ENCODE measurements at places on chromosomes 4 and X.

GRCh38 chr4:178255172-178255571 is 812.9 kb upstream of the AGA start:
- DNase-seq, result no peak

GRCh38 chr4:87219632-87220093 is 755 bp downstream of the KLHL8 start:
- peak; percentile 23 for DNase-seq

DNA sequence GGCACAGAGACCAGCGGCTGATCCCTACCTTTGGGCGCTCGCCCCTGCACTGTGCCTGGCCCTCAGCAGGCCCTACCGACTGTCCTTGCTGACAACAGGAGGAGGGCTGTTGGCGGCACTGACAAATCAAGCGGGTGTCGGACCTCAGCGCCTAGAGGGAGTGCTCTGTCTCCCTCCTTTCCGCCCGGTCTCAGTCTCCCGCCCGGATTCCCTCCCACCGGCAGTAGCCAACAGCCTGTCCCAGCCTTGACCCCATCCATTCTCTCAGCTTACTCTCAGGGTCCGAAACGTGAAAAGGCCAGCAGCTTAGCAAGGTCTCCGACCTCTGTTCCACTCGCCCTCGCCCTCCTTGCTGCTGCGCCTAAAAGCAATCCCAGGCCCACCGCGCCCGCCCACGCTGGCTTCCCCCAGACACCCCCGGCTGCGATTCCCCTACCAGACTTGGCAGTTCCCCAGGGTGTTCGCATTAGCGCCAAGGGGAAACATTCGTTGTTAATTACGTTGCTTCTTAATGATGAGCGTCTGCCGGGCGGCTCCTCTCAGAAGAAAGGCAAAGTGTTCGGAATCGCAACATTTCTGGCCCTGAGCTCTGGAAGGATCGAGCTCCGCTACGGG is 96.2 kb downstream of the SOWAHB start:
- no peak for DNase-seq

DNA sequence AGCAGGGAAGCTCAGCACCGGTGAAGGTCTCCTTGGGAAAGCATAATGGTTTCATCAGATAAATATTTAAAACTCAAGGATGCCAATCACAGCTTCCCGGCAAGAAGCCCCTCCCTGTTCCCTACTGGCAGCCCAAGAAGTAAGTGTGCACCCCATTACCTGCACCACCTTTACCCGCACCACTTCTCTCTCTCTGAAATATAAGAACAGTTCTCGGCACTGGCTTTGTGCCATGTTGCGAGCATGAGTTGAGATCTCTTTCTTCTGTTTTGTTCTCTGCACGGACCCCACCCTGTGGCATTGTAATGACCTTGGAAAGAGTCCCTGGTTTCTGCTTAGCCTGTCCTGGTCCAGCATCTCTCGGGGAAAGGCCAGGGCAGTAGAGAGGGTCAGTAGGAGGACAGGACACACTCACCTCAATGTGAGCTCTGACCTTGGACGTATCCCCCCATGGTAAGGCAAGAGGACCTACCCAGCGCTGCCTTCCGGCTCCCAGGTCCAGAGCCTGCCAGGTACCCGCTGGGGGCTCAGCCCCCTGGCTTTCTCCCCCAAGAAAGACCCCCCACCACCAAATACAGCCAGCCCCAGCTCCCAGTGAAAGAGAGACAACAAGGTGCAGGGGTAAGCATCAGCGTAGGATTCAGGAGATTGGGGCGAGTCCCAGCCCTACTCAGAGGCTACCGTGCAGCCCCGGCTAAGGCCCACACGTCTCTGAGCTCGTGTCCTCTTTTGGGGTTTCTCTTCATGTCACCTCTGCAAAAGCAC is 80.7 kb downstream of the PSAPL1 start:
- no peak for DNase-seq

GRCh38 chr4:38099020-38099600 is 138.9 kb downstream of the PTTG2 start:
- DNase-seq, result no peak

DNA sequence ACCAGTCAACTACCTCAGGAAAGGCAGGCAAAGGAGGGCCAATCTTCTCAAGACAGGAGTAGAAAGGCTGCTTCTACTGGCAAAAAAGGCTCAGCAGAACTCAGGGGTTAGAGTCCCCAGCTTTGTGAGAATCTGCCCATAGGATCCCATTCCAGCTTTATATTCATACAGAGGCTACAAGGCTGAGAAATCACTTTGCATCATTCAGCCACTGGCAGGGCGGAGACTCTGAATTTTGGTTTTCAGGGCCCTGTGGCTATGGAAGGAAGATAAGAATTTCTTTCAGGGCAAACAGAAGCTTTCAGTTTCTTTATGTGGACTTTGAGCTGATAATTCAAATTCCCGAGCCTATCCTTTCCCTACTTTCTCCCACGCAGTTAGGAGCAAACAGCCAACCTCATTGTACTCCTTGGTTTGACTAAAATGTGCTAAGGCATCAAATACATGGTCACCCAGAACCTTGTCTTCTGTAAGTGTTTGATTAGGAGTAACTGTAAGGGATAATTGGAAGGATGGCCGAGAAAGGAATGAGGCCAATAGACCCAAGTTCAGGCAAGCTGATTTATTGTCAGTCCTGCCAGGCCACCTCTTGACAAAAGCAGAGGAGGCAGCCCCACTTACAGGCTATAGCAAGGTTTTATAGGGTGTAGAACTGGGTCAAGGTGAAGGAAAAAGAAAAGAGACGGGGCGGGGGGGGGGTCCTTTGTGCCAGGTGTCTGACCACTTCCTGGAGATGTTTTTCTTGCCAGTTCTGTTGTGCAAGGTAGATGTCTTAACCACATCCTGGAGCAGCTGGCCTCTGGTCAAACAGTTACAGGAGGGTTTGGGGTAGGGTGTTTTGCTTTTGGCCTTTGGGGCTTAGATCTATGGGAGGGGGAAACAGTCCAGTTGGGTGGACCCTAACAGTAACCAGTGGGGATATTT is 165.3 kb upstream of the PPP1R2C start:
- no peak for DNase-seq
